ENCODE measurements at places on chromosomes 7 and 10.

DNA sequence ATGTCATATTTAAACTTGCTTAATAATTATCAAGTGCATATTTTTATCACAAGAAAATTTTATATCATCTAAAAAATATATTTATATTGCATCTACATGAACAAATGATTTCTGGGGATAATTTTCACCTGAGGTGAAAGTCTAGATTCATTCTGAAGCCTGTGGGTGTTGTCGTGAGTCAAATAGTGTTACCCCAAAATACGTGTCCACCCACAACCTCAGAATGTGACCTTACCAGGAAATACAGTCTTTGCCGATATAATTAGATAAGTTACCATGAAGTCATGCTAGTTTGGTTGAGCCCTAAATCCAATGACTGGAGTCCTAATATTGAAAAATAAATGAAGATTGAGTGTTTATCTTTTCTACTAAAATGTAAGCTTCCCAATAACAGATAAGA, 203.0 kb upstream of the MDFIC start:
- no peak for DNase-seq

- no peak for DNase-seq
These were observed 23.4 kb downstream of the IRF5 start for GRCh38 chr7:128961030-128961659.

DNA sequence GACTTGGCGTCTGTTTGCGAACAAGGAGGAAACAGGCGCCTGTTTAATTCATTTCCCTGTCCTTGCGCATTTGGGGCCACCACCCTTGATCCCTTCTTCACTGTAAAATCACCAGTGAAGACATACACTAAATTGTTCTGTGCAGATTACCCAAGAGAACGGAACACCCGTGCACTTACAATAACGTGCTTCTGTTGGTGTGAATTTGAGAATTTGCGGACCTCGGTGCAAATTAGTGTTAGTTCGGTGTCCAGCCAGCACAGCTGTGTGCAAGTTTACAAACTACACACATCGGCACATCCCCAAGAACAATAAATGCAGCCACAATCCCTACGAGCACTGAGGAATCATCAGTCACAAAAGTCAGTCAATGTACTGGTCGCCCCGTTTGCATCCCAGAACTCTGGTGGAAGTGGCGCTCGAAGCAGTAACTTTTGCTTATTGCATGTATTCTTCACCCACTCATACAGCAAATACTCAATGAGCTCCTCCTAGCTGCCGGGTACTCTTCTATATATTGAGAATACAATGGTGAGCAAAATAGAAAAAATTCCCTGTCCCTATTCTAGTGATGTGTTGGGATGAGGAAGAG, 786 bp upstream of the CNOT4 start:
- no peak for DNase-seq

- DNase-seq: no peak
These were observed 147.0 kb downstream of the NRP1 start for GRCh38 chr10:33187427-33187999.

DNA sequence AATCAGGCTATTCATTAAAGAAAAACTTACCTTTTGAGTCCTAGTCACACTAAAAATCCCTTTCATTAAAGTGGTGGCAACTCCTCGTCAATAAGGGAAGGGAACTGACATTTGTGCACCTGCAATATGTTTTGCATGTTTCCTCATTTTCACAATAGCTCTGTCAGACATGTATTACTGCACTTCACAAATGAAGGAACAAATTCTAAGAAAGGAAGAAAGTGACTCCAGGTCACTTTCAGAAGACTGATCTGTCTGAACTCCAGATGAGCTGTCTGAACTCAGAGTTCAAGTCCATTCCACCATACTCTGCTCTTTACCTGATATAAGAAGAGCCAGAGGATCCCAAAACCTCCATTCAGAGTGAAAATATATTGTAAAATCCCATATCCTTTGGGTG, 50.3 kb upstream of the GSAP start:
- no peak for DNase-seq

DNA sequence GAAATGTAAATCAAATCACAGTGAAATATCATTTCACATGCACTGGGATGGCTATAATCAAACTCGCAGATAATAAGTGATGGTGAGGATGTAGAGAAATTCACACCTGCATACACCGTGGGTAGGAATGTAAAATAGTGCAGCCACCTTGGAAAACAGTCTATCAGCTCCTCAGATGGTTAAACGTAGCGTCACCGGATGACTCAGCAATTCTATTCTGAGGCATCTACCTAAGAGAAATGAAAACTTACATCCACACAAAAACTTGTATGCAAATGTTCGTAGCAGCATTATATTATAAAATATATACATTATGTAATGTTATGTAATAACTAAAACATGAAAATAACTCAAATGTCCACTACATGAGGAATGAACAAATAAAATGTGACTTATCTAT, 38.9 kb downstream of the SH3PXD2A start:
- no peak for DNase-seq

- DNase-seq: no peak
These were observed 29.6 kb downstream of the FGFBP3 start for GRCh38 chr10:91879515-91880170.

DNA sequence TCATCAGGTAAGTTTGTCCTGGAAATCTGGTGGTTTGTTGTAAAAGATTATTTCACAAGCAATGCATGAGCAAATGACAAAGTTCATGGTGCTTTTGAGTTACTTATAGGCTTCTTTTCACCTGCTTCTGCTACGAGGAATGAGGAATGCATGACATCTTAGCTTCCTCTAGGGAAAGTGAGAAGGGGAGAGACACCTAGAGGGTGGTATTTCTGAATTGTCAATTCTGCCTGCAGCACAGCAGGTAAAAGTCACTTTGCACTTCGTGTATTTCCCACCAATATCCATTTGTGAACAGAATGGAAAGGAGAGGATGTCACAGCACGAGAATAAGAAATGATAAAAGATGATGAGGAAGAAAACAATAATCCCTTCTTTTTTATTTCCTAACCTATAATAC, 153.4 kb upstream of the FEZF1 start:
- no peak for DNase-seq

DNA sequence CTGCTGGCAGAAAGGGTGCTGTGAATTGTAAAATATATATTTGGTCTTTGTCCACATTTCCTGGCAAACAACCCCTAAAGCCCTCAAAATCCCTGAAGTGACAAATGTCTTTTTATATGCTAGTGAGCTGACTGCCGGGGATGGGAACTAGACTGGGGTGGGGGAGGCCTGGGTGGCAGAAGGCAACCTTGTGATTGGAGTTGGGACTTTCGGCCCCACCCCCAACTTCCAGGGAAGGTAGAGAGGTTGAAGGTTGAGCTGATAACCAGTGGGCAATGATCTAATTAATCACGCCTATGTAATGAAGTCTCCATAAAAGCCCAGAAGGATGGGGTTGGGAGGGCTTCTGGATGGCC, 2.7 kb downstream of the EPHA1 start:
- no peak for DNase-seq

- no peak for DNase-seq
These were observed 569.1 kb downstream of the ANKRD7 start for GRCh38 chr7:118793582-118793981.

DNA sequence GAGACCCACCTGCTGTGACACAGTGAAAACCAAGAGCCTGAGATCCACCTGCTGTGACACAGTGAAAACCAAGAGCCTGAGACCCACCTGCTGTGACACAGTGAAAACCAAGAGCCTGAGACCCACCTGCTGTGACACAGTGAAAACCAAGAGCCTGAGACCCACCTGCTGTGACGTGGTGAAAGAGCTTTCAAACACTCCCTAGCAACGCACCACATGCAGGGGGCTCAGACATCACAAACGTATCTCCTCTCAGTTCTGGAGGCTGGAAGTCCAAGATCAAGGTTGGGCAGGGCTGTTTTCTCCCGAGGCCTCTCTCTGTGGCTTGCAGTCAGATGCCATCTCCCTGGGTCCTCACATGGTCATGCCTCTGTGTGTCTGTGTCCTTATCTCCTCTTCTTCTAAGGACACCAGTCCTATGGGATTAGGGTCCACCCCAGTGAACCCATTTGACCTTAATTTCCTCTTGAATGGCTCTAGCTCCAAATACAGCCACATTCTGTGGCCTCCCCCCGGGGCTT, 43.8 kb downstream of the INSIG1 start:
- DNase-seq: no peak

- DNase-seq: no peak
These were observed 432.9 kb downstream of the GATA3 start for GRCh38 chr10:8487346-8487745.

DNA sequence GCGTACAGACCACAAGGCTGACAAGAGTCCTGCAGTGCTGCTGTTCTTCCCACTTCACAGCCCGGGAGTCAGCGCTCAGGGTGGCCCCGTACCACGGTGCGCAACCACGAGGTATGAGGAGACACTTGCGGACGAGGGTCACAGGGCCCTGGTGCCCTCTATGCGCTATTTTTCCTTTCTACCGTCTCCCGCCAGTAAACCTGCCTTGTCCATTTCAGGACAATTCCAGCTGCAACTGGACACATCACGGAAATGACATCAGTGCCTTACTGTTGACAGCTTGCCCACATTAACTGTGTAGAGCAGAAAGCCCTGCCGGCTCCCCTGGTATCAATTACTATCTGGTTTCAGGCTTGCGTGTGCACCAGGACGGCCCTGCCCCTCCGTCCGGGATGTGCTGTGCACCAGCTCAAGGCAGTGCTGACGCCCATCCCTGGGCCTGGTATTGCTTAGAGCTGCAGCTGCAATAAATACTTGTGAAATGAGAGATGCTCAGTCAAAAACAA, 65.1 kb downstream of the ZRANB1 start:
- DNase-seq: no peak

- DNase-seq: no peak
These were observed 22.8 kb upstream of the GOLGA7B start for GRCh38 chr10:97826892-97827291.

GRCh38 chr10:110016039-110016438, 8.3 kb downstream of the ADD3 start:
- DNase-seq: no peak

DNA sequence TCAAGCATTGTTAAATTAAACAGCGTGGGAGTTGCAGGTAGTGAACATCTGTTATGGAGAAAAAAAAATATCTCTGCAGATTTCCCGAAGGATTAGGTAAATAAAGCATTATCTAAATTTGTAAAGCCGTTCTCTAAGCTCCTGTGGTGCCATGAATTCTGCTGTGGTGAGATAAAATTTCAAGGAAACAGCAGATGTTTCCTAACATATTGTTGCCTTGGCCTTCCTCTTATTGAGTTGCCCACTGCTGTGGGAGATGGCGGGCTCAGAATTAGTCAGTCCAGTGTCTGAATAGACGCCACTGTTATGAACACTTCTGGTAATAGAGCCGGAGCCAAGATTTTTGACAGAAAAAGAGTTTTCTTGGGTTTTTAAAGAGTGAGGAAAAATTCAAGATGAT, 82.6 kb upstream of the ELMO1 start:
- DNase-seq: no peak

DNA sequence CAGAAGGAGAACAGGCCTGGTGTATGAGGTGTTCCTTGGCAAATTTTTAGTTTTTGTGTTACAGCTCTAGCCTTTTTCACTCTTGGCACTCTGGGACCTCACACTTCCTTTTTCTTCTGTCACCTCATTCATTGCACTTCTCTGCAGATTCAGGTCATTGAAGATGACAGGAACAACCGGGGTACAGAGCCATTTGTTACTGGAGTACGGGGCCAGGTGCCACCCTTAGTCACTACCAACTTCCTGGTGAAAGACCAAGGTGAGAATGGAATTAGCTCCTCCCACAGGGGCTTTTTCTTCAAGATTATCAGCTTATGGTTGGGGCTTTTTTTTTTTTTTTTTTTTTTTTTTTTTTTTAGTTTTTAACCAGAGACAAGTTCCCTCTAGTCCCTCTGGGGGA, 18.5 kb upstream of the CHCHD1 start:
- DNase-seq: no peak

DNA sequence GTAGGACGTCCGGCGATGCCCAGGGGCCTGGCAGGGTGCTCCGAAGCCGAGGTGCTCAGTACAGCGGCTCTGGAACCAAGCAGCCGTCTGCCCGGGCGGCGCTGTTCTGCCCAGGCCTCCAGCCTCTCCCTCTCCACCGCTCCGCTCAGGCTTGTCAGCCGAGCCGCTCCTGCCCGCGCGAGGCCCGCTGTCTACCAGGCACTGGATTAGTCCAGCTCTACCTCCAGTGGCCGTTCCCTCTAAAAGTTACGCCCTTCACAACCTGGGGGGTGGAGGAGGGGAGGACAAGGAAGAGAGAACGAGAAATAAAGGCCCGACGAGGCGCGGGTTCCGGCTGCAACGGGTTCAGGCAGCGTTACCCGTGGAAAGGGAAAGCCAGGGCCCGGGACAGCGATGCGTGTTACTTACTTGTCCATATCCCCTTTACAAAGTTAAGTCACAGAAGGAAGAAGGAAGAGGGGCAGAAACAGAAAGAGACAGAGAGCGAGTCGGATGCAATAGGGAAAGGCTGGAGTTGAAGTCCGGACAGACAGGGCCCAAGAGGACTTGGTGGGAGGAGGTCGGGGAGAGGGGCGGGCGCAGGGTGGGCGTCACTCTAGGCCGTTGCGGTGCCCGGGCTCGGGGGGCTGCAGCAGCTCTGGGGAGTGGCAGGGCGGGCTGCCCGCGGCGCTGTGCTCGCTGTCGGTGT, 2.8 kb downstream of the SP8 start:
- DNase-seq: no peak

DNA sequence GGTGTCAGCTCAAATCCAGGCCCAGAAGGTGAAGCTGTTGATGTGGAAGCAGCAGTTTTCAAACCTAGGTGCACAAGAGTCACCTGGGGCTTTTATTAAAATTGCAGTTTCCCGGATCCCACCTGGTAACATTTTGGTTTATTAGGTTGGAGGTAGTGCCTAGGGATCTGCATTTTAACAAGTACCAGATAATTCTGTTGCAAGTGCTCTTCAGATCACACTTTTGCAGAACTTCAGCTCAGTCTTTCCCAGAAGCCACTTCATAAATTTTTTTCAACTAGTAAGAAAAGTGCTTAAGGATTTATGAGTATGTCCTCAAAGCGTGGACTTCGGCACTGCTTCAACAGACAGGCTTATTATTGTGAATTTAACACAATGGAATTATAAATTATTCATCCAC, 213.8 kb downstream of the ADRA2A start:
- no peak for DNase-seq

DNA sequence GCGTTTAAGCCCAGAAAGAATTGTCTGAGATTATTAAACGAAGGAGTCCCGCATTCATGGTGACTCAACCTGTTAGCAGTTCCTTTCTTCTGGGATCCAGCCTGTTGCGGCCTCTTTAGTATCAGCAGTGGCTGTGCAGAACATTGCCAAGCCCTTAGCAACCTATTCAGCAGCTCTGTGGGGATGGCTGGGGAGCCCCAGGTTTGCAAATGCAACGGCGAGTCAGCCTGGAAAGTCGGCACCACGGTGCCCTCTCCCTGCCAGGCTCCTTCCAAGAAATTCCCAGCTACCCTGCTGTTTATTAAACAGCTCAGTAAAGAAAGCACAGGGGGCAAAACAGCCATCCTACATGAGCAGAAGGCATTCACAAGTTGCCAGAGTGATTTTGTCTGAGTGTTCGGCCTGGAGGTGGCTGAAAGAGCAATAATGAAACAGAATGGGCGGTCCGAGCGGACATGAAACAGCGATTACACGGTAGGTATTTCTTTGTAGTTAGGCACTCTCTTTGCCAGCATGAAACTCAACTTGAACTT, 198.3 kb downstream of the BAMBI start:
- DNase-seq: no peak

Data from right lung (tissue), 10 donors.